ENCODE measurements at places on chromosomes 1 and 21.
A peak's percentile ranks its signal among the peaks of the same experiment; 100 is the strongest.

DNA sequence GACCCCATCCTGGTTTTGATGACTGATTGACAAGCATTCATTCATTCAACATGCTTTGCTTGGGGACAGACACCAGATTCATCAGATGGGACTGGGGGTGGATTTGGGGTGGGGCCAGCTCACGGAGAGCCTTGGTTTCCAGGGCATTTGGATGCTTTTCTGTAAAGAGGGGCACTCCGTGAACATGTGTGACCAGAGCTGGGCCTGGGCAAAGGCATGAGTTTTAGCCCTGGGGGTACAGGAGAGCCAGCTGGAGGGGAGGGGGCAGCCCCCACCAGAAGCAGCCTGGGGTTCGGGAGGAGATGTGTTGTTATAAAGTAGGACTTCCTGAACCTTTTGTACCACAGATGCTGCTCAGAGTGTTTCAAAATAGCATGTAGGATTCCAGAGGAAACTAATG lies 99.7 kb downstream of the RIPK4 start:
- no peak for DNase-seq

GRCh38 chr1:51622455-51622913 lies 5.6 kb downstream of the OSBPL9 start:
- DNase-seq: peak; percentile 43

DNA sequence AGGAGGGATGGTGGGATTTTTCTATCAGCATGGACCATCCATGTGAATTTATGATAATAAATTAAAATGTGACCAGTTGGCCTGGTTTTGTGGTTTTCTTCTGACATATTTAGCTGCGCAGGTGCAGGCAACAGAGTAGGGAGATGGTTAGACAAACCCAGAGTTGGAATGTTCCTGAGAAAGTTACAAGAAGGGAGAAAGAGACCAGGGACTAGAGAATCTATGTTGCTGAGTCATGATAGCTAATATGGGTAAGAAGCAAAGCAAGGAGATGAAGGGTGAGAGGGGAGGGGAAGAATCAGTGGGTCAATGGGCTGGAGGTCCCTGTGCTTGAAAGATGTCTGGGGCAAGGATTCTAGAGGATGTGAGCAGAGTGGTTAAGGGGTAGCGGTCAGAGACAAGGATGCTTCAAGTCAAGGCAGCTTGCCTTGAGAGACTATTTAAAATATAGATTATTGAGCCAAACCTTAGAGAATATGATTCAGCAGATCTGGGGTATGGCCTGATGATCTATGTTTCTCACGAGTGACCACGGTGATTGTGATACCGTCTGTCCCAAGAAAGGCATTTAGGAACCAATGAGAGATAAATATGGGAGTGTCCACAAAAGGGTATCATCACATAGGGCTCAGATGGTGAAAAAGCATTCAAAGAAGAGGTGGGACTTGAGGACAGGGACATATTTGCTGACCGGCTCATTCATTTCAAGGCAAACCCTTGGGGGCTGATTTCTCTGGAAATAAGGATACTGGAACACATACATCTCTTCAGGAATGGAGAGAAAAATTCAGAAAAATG lies 219.7 kb upstream of the PLD5 start:
- DNase-seq: no peak

DNA sequence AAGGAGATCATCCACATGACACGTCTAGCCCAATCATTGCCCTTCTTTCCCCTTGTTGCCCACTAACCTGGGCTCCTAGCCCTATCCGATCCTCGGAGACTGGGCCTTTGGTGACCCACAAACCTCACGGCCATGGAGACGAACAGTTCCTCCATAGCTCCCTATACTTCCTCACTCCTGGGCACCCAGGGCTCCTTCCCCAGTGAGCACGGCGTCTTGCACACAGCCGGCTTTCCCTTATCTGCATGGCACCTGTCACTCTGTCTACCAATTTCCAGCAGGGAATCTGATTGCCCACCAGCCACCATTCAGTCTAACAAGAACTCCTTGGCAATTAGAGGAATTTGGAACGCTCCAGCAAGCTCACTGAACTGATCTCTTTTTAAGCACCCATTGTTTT lies 3.1 kb downstream of the GNG4 start:
- no peak for DNase-seq

GRCh38 chr21:38315122-38315521 lies 58.3 kb downstream of the KCNJ15 start:
- DNase-seq: no peak

- DNase-seq: no peak
These were observed 100.1 kb downstream of the ATF6 start for GRCh38 chr1:161866241-161866640.

DNA sequence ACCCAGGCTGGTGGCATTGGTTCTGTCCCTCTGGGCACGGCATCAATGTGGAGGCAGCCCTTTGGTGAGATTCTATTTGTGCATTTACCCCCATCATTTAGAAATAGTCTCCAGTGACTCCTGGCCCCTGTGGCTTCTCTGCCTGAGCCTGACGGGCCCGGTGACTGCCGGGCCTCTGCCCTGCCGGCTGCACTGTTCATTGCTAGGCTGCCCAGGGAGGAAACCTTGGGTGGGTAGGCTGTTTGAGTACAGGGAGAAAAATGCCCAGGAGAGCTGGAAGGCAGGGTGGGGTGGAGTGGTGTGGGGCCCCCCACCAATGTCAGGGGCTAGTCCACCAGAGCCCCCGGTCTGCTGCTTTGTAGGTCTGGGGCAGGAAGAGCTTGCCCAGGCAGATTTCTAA lies 23.4 kb upstream of the EDN2 start:
- no peak for DNase-seq

DNA sequence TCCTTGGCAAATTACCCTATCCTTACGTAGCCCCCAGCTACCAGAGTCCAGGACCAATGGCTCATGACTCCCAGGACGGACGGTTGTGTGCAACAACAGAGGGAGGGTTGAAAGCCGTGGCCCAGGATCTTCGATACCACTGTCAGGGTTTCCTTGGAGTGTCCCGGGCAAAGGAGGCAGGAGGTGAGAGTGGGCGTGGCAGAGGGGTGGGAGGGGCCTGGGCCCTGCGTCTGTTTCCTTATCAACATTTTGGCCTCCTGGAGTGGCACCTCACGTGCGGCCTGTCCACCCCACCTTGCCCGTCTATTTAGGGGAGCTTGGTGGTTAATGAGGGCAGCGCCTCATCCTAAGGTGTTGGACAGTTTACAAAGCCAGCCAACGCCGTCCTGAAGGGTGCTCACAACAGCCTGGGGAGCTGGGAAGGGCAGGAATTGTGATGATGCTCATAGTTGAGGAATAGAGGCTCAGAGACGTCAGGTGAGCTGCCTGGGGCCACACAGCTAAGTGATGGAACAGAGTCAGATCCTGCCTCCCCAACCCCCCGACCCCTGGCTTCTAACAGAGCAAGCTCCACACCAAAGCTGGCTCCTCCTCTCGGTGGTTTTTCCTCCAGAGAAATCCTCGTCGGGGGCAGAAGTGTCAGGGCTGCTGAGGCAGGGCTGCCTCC lies 17.4 kb upstream of the ARHGEF10L start:
- no peak for DNase-seq

- no peak for DNase-seq
These were observed 3.3 kb upstream of the CELA2B start for GRCh38 chr1:15472587-15472986.

DNA sequence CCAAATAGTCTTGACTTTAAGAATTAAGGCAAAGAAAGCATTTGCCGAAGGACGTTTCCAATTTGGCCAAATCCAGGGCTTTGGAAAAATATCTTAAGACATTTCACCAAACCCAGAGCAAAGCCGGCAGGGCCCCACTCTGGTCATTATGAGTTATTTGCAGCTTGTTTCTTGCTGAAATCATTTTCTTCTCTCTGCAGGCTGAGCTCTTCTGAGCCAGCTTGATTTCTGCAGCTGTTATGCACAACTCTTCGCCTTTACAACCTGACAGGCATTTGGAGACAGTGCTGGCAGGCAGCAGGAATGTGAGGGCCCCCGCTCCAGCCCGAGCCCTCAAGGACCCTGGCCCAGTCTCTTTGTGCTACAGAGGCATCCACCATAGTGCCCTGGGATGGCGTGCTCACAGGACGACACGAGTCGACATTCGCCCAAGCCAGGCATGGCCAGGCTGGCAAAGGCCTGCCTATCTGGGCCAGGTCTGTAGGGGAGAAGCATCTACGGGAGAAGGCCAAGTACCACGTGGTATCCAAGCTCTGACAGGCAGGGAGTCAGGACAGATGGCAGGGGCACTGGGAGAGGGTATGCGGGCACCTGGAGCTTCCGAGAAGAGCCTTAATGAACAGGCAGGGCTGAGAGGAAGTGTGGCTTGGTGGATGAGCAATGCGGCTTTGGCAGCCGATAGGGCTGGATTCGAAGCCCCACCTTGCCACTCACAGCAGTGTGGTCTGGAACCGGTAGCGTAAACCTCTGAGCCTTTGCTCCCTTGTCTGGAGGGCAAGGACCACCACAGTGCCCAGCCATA lies 32.3 kb downstream of the SYF2 start:
- DNase-seq: no peak

GRCh38 chr1:201111672-201112071 lies 554 bp downstream of the CACNA1S start:
- no peak for DNase-seq

DNA sequence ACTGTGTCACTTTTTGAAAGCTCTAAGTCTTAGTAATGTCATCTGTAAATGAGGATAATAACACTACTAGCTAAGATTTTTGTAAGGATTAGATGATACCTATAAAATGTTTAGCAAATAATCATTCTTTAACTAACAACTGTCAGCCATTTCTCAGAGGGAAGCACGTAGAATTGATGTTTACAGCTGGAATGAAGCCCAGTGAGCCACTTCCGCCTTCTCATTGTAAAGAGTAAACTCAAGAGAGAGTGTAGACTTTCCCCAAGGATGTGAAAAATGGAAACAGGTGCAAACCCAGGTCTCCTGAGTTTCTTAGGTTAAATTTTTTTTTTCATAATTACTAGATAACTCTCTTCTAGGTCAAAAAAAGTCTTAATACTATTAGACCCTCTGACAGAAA lies 4.9 kb downstream of the GREM2 start:
- no peak for DNase-seq

DNA sequence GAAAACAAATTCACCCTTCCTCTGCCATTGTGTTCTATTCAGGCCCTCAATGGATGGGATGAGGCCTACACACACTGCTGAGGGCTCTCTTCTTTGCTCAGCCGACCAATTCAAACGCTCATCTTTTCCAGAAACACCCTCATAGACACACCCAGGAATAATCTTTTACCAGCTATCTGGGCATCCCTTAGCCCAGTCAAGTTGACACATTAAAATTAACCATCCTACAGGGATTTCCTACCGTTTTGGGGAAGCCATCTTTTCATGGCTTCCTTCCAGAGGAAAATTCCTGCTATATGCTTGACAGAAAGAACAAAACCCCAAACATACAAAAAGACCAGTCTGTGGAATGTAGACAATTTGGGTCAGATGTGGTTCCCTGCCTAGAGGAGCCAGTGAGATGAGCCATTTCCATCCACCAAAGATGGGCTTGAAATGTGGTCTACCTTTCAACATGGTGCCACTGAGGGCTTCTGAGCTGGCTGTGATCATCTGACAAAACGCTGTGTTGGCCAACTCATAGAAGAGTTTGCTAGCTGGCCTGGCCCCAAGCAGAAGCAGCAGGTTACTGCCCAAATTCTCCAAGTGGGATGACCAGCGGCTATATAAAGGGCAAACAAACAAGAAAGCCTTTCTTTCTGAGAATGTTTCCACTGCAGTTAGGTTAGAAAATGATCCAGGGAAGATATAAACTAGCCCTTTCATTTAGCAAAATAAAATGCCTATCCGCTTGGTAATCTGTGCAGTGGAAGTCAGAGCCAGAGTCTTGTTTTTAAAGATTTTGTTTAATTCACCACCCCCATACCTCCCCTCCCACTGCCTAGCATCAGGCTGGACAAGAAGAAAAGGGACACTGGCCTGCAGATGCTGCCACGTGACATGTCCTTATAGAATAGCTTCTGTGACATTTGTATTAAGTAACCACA lies 69.1 kb upstream of the MRPS6 start:
- DNase-seq: no peak

- DNase-seq: no peak
These were observed 27.7 kb downstream of the INAVA start for GRCh38 chr1:200922406-200922805.

GRCh38 chr1:156004843-156005584 lies 15.7 kb downstream of the SSR2 start:
- DNase-seq: no peak

DNA sequence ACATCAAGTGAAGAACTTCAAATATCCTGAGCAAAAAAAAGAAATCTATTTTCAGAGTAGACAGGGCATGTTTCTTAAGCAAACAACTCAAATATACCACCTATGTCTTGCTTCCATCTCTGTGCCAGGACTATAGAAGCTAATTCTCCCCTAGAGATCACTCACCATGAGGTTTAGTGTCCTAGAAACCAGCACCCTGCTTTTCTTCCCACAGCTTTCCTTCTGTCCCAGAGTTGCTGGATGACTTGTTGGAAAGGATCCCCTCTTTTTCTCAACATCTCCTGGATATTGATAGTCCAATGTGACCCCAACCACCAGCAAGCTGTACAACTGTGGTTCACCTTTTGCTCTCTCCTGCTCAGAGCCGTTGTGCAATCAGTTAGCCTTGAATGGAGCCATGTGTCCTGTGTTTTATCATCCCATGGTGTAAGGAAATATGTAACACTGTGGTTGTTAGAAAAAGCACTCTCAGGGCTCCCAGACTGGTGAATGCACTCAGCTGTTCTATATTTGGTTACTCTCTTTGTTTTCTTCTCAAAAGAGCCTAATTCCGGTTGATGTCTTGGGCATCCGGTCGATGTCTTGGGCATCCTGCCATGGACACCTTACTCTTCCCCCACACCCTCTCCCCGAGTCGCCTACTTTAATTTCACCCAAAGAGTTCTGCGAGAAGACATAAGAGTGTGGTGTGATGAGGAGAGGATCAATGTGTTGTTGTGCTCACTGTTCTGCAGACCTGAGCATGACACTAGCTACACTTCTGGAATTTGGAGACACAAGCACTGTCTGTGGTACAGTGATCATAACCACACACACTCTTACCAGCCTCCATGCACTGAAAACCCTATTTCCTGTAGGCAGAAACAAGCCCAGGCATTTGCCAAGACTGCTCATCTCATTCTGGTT lies 1.7 kb downstream of the TNFSF4 start:
- DNase-seq: no peak

- no peak for DNase-seq
These were observed 133.2 kb downstream of the ADSS2 start for GRCh38 chr1:244318512-244318911.

DNA sequence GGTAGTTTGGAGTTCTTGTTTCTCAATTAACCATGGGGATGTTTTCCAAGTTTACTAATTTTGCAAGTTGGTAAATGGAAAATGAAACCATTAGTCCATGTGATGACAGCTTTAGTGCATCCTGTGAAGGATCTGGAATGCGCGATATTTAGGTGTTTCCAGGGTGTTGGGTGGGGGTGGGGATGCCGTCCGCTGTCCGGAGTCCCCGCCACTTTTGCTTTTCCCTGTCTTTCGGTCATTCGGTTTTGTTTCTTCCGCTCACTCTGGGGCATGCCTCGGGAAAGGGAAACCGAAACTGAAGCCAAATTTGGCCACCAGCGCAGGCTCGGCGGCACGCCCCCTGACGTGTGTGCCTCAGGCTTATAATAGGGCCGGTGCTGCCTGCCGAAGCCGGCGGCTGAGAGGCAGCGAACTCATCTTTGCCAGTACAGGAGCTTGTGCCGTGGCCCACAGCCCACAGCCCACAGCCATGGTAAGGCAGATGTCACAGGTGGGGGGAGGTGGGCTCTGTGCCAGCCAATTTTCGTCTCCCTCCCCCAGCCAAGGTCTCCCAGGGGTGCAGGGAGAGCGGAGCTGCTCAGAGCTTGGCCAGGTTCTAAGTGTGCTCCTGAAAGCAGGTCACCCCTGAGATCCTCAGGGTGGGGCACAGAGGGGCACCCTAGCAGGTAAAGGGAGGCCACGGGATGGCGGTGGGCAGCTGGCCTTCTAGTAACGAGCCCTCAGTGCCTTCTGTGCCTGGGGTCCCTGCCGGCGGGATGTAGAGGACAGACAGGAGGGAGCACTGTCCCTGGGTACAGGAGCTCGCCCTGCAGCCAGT lies at the start of gene ISG15:
TSS of gene ISG15 (plus strand) at position 393 of the 817 bp plus-strand sequence. CDS start at position 470, 77 bp downstream.
- peak; percentile 90 for DNase-seq
